Activated CD4-positive, alpha-beta T cell treated with anti-CD3 and anti-CD28 coated beads for 36 hours (primary cell): ENCODE measurements at places on chromosomes 11 and 22. TPM values are rescaled to one million over a fixed set of nuclear protein-coding genes. Genes with fewer than 3 reads are reported as not detected.

GRCh38 chr11:35377262-35377661, 42.1 kb downstream of the SLC1A2 start:
- no peak overlapping the region for H3K4me3 ChIP-seq
- no peaks in the 10 kb centered on the region for H3K4me1 ChIP-seq
- no peaks in the 10 kb centered on the region for H3K27me3 ChIP-seq
- no peaks in the 10 kb centered on the region for H3K36me3 ChIP-seq
- DNase-seq: no peak

DNA sequence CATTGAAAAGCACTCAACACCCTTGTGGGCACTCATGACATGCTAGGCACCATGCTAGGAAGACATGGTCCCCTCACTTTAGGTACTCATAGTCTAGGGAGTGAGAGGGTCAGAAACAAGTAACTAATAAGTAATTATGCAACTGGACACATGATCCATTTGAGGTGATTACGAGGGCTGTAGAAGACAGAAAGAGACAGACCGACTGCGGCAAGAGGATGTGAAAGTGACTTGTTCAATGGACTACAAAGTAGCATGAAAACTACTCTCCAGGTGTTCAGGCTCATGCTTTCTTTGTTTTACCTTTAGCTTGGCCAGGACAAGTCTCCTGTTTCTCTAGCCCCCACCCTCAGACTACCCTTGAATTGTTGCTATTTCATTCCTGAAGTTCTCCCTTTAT, 310.8 kb upstream of the SORL1-AS1 start:
- H3K27ac ChIP-seq: no peak overlapping the region
- peaks cover 4% of the 10 kb centered on the region for H3K4me1 ChIP-seq
- H3K36me3 ChIP-seq: no peaks in the 10 kb centered on the region

GRCh38 chr11:27409049-27409448, 46.0 kb upstream of the CCDC34 start:
- H3K27ac ChIP-seq: no peak overlapping the region
- H3K4me1 ChIP-seq: no peaks in the 10 kb centered on the region

GRCh38 chr11:112504056-112504455, 243.4 kb upstream of the PLET1 start:
- H3K27me3 ChIP-seq: peaks cover 2% of the 10 kb centered on the region
- no peak overlapping the region for H3K27ac ChIP-seq
- no peak overlapping the region for H3K4me3 ChIP-seq
- H3K4me1 ChIP-seq: no peaks in the 10 kb centered on the region

- no peak overlapping the region for H3K4me3 ChIP-seq
- DNase-seq: no peak
- H3K27ac ChIP-seq: no peak overlapping the region
- no peaks in the 10 kb centered on the region for H3K4me1 ChIP-seq
- H3K27me3 ChIP-seq: no peaks in the 10 kb centered on the region
These were observed 138.1 kb upstream of the ANO3 start for GRCh38 chr11:26193694-26194365.

DNA sequence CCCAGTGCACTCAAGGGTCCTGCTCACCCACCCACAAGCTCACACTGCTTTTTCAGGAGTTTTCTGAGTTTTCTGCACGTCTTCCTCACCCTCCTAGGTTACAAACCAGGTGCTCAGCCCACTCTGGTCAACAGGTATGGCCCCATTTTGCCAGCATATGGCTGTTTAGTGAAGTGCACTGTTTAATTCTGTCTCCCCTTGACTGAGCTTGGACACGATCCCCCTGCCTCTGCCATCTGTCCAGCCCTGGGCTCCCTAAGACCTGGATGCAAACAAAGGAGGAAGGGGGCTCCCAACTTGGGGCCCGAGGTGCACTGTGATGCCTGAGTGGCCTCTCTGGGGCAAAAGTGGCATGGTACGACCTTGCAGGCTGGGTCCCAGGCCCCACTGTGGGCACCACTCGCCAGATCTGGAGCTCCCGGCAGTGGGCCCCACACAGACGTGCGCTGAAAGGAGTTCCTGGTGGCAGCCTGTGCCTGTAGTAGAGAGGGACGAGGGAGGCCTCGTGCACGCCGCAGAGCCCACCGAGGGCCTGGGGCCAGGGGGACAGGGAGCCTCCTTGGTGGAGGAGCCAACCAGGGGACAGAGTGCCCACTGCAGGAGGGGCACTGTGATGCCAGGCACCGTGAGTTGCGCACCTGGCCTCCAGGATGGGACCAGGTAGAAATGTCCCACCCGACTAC, 37.3 kb upstream of the COMT start:
- no peak for DNase-seq
- H3K27me3 ChIP-seq: no peaks in the 10 kb centered on the region
- H3K36me3 ChIP-seq: peaks cover 6% of the 10 kb centered on the region
- no peak overlapping the region for H3K4me3 ChIP-seq

- peak; percentile 59 for DNase-seq
- peak overlapping the region; percentile 57 for H3K4me3 ChIP-seq
- no peaks in the 10 kb centered on the region for H3K27me3 ChIP-seq
- peak overlapping the region; percentile 80 for H3K27ac ChIP-seq
- peaks cover 65% of the 10 kb centered on the region for H3K4me1 ChIP-seq
- peaks cover 67% of the 10 kb centered on the region for H3K36me3 ChIP-seq
These were observed 14.2 kb downstream of the PEX26 start for GRCh38 chr22:18091916-18092526.

DNA sequence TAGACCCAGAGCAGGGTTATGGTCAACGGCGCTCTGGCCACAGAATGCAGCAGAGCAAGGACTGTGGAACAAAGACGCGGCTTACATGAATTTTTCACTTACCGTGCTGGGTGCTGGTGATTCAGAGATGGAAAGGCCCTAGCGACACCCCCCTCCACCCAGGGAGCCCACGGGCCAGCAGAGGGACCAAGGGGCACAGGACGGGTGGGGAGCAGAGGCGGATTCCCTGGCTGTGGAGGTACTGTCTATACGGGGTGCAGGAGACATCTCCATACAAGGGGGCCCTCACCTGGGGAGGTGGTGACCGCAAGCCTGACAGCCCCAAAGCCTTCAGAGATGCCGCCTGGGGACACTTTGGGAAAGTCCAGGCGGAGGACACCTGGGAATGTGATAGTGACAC, 1.1 kb upstream of the SEPTIN5 start:
- peaks cover 8% of the 10 kb centered on the region for H3K27me3 ChIP-seq
- no peaks in the 10 kb centered on the region for H3K36me3 ChIP-seq
- H3K4me3 ChIP-seq: no peak overlapping the region
- no peak for DNase-seq
- peaks cover 5% of the 10 kb centered on the region for H3K4me1 ChIP-seq

GRCh38 chr11:19790831-19791552, 78.4 kb downstream of the NAV2 start:
- no peaks in the 10 kb centered on the region for H3K4me1 ChIP-seq
- H3K36me3 ChIP-seq: no peaks in the 10 kb centered on the region
- peaks cover 13% of the 10 kb centered on the region for H3K27me3 ChIP-seq
- H3K4me3 ChIP-seq: no peak overlapping the region
- H3K27ac ChIP-seq: no peak overlapping the region
- no peak for DNase-seq

OR5P2 gene
- total RNA-seq: not detected

KLHDC7B gene
- 5.7 TPM for total RNA-seq
